ENCODE measurements at places on chromosomes 6 and 20.

GRCh38 chr6:31304683-31305082 lies 32.8 kb upstream of the HLA-C start:
- no peak for DNase-seq

DNA sequence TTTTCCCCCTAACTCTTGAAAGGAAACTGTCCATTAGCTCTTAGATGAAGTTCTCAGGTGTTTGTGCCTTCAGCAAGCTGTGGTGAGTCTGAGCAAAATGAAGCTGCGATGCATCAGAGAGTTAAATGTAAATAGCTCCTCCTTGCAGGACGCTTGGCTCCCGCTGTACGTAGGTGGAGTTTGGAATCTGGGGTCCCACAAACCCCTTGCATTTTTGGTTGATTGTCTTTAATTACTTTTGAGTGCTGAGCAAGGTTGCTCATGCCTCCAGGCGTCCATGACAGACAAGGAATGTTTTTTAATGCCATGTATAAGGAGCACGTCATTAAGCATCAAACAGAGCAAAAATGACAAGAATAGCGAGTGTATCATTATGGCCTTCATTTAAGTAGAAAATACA lies 300.5 kb downstream of the TFAP2C start:
- no peak for DNase-seq

DNA sequence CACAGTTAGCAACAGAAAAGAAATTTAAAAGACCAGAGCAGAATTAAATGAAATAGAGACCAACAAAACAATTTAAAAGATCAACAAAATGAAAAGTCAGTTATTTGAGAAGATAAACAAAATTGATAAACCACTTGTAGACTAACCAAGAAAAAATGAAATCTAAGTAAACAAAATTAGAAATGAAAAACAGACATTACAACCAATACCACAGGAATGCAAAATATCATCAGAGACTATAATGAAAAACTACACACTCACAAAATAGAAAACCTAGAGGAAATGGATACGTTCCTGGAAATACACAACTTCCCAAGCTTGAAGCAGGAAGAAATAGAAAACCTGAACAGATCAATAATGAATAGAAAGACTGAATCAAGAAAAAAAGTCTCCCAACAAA lies 97.8 kb downstream of the WDR27 start:
- DNase-seq = no peak

- DNase-seq = no peak
Observed at GRCh38 chr20:37494301-37494700, 26.7 kb upstream of the NNAT start.

- DNase-seq = no peak
Observed at GRCh38 chr20:11918981-11919380, 1.3 kb downstream of the BTBD3 start.

- DNase-seq = peak; percentile 51
Observed at GRCh38 chr6:34791701-34792604, at the start of gene BLTP3A. Gene BLTP3A, plus strand, starts transcription at chr6:34792083. Its CDS starts 168 bp downstream, at chr6:34792251.

DNA sequence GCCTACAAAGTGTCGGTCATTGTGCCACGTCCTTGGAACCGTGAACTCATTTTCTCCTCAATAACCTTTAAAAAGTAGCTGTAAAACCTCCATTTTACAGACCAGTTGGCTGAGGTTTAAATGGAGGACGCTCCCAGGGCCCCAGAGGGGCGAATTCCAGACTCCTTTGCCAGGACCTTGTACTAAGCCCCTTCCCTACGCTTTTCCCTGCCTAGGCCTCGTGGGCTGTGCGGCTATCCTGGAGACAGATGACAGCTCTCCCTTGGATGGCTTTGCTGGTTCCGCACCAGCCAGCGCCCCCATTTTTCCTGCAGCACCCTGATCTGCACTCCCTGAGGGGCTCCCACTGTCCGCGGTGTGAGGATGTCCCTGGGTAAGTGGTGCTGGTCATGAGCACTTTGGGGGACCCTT lies 12.1 kb upstream of the SNHG17 start:
- DNase-seq = no peak

- DNase-seq = no peak
Observed at GRCh38 chr6:136445063-136445462, 105.2 kb downstream of the MAP7 start.

DNA sequence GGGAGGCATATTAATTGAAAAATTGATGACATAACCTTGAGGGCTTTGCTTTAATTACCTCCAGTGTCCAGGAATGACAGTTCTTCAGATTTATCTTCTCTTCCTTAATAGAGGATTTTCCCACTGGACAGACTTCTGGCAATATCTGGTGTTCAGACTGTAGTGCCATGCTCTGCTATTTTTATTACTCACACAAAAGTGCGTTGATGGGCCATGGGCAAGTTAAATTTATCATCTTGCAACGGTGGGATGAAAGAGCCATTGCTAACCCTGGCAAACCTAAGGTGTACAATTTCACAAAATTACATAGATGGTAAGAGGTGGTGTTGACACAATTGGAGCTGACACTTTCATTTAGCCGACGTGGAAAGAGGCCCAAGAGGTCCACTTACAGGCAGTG lies 253.7 kb upstream of the PLCB4 start:
- DNase-seq = no peak

DNA sequence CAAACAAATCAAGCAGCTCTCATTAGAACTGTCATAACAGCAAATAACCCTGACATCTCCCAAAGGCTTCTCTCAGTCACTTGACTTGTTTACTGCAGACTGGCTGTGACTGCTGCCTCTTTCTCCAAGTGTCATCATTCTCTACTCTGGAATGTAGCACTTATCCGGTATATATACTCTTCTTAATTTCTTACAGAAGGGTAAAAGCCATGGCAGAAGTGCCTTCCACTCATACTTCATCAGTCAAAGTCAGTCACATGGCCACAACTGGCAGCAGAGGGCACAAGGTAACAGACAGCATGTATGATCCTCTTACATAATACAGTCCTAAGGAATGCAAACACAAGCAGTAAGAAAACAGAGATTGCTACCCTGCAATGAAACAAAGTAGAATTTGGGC lies 9.3 kb downstream of the NAPB start:
- DNase-seq = no peak

DNA sequence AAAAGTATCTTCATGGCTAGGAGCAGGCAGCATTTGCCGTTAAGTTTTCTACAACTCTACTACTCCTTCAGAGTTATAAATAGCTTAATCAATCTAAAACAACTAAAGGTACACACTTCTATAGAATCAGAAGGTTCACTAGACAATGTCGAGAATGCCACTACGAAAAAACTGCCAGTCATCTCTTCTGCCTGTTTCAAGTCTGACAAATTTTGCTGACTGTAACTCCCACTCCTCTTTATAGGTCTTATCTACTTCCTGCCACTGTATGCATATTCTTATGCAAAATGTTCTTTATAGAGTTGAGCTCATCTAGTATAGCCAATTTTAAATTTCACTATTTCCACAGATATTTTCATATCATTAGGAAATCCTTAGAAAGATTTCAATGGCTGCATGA lies 160.1 kb downstream of the EYS start:
- no peak for DNase-seq

DNA sequence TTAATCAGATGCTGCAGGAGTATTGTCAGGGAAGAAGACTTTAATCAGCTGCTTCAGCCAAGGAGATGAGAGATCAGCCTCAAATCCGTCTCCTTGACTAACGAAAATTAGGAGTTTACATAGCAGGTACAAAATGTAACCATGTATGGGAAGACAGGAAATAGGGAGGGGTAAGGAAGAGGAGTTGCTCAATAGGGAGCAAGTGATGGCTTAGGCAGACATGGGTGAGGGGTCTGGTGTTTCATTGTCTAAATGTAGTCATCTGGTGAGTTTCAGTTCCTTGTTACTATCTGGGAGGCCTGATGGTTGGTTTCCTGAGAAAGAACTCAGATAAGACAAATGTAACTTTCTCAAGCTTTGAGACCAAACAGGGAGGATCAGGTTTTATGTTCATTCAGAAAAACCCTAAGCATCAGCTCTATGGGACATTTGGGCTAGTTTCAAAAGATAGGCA lies 217.3 kb upstream of the SULF2 start:
- DNase-seq = no peak

DNA sequence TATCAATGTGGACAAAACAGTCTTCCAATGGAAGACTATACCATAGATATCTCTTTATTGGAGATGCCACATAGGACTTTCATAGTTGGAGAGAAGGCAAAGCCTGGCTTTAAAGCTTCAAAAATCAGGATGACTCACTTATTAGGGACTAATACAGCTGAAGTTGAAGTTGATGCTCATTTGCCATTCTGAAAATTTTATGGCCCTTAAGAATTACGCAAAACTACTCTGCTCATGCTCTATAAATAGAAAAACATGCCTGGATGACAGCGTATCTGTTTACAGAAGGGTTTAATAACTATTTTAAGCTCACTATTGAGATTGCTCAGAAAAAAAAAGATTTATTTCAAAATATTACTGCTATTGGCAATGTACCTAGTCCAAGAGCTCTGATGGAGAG lies 155.5 kb upstream of the DST start:
- DNase-seq = no peak

GRCh38 chr6:93663111-93663510 lies 243.8 kb upstream of the EPHA7 start:
- no peak for DNase-seq

GRCh38 chr20:59810449-59811187 lies 122.8 kb downstream of the SYCP2 start:
- no peak for DNase-seq

DNA sequence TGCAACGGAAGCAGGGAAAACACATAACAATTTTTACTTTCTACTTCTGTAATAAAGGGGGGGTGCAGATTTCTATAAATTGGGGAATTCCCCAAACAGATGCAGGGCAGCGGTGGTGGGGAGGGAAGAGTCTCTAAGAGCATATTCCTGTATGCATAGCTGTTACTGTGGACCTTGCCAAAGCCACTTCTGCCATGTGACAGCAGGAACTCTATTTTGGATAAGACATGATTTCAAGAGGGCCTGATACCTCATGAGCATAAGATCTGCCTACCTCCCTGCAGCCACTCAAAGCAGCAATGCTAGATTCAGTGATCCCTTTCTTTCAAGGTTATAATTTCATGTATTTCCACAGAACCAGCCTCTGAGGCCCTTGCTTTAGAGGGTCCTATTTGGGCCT lies 86.2 kb upstream of the CNKSR3 start:
- DNase-seq = no peak

DNA sequence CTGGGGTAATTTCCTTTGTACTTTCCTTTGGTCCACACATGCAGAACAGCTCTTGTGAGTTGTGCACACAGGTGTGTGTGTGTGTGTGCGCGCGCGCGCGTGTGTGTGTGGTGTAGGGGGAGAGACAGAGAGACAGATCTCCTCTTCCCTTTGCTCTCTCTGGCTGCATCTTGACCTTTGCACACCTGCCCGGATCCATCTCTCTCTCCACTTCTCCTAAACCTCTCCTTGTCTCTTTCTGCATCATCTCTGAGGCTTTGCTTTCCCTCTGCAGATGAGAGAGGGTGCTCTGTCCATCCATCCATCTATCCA lies 67.0 kb downstream of the SRC start:
- no peak for DNase-seq

- DNase-seq = no peak
Observed at GRCh38 chr20:12064540-12064939, 146.8 kb downstream of the BTBD3 start.

DNA sequence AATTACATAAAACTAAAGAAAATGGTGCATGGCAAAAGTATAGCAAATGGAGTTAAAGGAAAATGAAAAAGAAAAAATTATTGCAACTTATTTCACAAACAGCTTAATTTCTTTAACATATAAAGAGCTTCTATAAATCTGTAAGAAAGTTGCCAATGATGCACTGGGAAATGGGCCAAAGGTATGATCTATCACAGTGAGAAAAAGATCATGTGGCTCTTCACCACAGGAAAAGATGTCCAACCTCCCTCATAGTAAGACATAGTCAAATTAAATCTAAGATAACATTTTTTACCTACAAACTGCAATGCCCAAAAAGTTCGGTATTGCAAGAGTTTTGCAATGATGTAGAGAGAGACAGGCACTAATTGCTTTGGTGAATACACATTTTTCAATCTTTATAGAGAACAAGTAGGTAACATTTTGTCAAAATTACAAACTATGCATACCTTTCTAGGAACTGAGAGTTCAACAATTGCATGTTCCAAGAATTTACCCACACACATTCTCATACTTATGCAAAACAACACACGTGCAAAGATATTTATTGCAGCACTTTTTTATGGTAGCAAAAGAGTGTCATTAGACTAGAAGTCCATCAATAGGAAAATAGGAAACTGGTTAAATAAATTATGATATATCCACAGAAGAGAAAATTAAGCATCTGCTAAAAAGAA lies 372.6 kb downstream of the QKI start:
- no peak for DNase-seq

DNA sequence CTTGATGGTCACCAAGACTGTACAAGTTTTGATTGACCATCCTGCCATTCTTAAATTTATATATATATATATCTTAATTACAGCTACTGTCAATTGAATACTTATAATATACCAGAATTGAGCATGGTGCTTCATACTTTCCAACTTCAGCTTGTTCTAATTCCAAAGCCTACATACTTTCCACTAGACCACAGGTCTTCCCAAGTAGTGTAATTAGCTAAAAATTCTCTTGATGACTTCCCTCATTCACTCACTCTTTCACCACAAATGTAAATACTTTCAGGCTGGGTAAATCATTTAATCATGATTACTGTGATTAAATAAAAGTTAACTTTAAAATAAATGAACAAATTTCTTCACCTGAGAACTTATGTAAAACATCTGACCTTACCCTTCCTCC lies 3.4 kb downstream of the ASF1A start:
- no peak for DNase-seq

GRCh38 chr6:151293688-151294016 lies 53.9 kb downstream of the AKAP12 start:
- no peak for DNase-seq

GRCh38 chr6:149242883-149243282 lies 74.6 kb upstream of the TAB2 start:
- no peak for DNase-seq

DNA sequence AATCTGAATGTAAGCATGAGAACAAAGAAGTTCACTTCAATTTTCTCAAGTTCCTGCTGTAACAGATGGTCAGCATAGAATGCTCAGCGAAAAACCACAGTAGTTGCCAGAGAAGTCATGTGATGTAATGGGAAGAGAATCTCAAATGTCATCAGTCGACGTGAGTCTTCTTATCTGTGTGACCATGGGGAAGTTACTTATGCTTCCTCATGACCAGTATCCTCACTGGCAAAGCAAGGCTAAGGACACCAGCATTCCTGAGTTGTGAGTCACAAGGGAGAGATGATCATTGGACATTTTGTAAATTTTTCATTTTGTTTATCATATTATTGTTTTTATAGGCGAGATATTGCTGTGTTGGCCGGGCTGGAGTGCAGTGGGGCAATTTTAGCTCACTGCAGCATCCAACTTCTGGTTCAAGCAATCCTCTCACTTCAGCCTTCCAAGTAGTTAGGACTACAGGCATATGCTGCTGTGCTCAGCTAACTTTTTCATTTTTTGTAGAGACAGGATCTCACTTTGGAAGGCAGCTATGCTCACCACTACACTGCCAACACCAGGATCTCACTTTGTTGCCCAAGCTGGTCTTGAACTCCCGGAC lies 21.9 kb downstream of the SGK1 start:
- DNase-seq = no peak

GRCh38 chr20:4344670-4345069 lies 329.3 kb upstream of the RNF24 start:
- no peak for DNase-seq

GRCh38 chr20:24095303-24095702 lies 106.7 kb upstream of the GGTLC1 start:
- no peak for DNase-seq

Measured in KG1 (cell line).